ENCODE measurements at places on chromosomes 12 and 14.
A peak's percentile ranks its signal among the peaks of the same experiment; 100 is the strongest.

DNA sequence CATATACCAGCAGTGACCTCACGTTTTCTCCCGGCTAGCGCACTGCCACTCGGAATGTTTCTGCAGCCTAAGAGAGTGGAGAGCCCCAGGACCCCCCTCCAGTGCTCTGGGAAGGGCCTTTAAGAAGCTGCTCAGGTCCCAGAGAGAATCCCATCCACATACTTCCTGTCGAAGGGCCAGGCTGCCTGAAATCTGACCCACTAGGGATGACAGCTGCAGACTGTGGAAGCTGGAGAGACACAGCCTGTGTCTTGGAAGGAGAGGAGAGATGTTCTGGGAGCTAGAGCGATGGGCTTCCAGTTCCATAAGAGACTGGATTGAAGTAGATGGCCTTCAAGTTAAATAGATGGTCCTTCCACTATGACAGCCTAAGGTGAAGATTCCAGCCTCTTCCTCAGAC is 54.4 kb downstream of the IQSEC3 start:
- DNase-seq: no peak

DNA sequence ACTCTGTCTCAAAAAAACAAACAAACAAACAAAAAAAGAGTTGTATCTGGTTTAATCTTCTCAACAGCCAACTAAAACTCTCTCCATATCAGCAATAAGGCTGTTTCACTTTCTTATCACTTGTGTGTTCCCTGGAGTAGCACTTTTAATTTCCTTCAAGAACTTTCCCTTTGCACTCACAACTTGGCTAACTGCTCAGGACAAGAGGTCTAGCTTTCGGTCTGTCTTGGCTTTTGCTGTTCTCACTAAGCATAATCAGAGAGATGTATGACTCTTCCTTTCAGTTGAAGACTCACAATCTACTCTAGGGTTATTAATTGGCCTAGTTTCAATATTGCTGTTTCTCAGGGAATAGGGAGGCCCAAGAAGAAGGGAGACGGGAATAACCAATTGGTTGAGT is 12.3 kb downstream of the NEMP1 start:
- DNase-seq: no peak

DNA sequence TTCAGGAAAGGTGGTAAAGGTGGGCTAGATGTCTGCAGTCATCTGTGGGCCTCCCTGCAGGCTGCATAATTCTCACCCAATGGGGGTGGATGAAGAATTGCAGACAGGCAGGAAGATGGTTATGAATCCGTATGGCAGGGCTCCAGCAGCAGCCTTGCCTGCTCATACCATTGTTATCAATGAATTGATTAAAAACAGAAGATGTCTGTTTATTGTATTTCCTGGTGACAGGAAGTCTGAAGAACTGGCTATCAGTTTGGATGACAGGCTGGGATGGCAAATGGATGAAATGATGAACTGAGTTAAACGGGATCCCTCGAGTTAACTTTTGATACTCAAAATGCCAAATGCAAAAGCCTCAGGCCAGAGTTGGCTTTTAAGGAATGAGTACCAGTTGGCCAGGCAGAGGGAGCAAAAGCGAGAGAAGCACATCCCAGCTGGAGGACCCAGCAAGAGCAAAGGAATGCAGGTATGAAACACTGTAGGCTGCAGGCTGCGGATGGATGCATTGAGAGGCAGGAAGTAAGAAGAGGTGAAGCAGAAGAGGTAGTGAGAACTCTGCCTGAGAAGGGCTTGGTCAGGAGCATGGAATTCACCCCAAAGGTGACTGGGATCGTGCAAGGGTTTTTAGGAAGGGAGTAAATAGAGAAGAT is 550.0 kb upstream of the TBX3 start:
- DNase-seq: no peak

GRCh38 chr12:57519796-57520052 is 590 bp downstream of the DDIT3 start:
- no peak for DNase-seq

- peak; percentile 65 for DNase-seq
Observed at GRCh38 chr12:12723681-12724420, 6.7 kb downstream of the CDKN1B start.

- DNase-seq: no peak
Observed at GRCh38 chr14:24725311-24725710, 91.3 kb upstream of the GZMB start.
